ENCODE measurements at places on chromosomes 4 and X.

DNA sequence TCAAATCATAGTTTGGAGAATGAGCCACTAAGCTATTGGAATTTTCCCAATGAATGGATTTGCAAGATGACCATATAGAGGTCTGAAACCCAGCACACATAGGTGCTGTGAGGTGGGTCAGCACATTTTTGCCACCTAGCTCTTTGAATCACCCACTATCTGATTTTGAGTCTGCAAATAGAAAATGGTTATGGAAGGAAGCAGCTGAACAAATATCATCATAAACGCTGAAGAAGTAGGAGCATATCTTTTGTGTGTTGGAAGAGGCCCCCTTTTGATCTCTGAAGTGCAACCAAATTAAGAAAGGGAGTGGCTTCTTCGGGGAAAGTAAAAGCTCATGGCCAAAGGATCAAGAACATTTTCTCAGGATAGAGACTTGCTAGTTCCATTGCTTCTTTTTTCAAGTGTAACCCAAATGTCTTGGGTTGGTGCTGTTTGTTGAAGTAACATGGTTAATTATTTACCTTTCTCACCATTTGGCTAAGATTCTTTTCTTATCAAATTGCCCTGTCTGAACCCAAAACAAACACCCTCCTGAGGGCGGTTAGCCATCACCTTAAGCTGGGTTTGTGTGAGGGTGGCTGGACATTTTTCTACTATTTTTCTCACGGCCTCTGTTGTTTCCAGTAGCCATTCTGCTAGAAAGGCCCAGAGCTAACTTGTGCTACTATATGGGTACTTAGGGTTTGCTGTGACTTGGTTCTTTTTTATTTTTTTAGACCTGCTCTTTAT is 18.4 kb upstream of the SORBS2 start:
- no peak for DNase-seq

GRCh38 chr4:7503559-7504249 is 69.0 kb upstream of the PSAPL1 start:
- no peak for DNase-seq

DNA sequence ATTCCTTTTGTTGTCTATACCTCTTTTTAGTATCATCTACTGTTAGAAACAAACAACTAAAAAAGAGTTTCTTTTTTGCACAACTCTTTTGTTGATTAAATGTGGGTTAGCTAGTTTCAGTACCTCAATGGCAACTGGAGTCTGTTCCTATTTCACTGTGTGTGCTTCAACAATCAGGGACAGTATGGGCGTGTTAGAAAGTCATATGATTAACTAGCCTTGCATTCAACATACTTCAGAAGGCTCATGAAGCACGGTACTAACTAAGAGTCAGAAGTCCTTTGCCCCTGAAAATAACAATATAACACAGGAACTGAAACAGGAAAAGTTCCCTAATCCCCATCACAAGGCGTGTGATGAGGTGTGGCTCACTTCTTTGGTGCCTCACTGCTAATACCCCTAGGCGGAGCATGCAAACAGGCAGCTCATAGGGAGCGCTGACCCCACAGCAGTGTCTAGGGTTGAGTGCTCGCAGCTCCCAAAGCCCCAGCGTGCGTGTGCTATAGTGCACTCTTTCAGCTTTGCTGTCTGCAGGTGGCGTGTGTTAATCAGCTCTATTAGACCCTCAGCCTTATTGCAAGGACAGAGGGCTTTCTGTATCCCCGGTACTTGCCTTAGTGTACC is 203.1 kb upstream of the NDST3 start:
- no peak for DNase-seq

DNA sequence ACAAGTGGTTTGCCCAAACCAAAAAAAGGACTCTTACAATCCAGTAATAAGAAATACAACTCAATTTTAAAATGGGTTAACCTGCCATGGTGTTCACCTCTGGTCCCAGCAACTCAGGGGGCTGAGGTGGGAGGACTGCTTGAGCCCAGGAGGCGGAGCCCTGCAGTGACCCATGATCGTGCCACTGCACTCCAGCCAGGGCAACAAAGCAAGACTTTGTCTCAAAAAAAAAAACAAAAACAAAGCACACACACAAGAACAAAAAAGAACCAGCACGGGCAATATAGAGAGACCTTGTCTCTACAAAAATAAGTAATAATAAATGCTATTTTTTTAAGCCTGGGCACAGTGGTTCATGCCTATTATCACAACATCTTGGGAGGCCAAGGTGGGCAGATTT is 28.7 kb downstream of the ARAP2 start:
- no peak for DNase-seq

GRCh38 chr4:146273204-146273901 is 59.0 kb downstream of the REELD1 start:
- no peak for DNase-seq

DNA sequence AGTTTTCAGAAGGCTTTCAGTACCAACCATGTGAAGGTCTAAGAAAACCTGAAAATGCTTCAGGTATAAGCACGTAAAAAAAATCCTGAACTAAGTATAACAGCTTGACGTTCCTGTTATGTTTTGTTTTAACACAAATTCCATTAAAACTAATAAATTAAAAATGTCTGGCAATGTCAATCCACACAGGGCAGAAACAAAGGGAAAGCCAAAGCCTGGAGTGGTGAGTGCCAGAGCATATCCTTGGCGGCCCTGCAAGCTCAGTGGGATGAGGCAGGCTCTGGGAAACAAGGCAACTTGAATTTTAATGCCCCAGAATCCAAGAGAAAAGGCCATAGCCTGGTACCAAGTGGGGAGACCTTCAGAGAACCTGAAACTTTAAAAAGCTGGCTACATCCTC is 78.2 kb downstream of the EPHA5 start:
- no peak for DNase-seq

DNA sequence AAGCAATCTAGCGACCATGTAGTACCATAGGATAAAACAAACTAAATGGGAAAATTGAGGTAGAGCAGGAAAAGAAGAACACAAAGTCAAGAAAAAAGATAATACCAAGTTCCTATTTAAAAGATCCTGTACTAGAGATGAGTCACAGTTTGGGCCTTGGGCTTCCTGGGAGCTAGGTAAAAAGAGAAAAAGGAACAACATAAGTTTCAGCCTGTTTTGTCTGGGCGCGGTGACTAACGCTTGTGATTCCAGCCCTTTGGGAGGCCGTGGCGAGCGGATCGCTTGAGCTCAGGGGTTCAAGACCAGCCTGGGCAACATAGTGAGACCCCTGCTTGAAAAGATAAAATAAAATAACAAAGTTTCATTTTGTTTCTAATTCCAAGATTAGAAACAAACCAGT is 14.0 kb upstream of the TMEM156 start:
- no peak for DNase-seq
